ENCODE measurements at places on chromosomes 12 and 14.
A peak's percentile ranks its signal among the peaks of the same experiment; 100 is the strongest.

DNA sequence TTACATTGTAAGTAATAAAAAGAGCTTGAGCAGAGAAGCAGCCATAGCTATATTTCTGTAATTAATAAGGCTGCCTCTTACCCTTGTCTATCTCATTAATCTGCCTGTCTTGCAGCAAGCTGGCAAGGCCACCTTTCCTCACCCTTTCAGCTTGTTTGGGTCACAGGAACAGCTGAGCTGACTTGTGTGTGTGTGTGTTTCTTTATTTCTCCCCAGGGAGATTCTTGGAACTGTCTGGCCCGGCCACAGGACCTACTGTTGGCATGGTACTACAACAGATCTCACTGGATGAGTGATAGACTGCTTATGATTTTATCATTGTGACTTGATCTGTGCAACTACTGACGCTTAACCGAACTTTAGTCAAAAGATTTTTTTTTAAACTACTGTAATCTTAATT, 213.7 kb downstream of the SLC2A13 start:
- DNase-seq: peak; percentile 11

DNA sequence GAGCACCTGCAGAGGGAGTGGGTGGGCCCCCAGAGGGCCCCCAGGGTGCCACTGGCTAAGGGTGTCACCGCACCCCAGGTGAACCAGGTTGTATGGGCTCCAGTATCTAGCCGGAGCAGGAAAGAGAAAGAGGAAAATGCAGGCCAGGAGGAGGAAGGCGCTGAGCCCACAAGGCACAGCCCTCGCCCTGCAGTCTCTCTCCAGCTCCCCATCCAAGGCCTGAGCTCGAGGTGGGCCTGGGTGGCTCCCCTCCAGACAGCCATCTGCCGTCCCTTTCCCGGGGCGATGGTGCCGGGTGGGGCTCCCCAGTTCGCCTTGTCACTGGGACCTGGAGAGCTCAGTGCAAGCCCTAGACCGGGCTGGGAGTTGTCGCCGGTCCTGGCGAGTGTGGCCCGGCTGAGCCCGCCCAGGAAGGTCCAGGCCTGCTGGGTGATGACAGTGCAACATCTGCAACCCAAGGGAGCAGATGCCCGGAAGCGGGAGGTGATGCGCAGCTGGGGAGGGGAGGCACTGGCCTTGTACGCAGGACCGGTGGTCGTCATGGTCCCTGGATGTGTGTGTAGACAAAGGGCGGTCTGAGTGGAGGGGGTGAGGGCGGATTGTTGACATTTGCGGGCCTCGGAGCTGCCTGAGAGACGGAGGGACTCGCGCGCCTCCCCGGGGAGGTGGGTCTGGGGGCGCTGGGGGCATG, 716 bp downstream of the TMEM179 start:
- DNase-seq: no peak

DNA sequence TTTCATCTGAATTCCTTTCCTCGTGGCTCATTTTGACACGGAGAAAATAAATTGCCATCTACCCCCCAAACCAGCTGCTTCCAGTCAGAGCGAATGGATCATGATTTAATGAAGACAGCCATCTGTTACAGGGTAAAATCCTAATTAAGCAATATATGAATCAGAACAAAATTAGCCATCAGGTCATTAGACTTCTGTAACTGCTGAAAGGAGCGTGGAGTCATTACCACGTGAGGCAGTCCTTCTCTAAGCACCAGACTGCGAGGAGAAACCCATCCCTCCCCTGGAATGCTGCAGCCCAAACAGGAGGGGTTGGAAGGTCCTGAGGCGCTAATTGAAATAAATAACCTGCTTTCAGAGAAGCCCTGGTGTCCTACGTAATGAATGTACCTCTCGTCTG, 51.1 kb upstream of the TCL1A start:
- no peak for DNase-seq

- no peak for DNase-seq
Observed at GRCh38 chr12:87160848-87161601, 868.2 kb downstream of the C12orf50 start.

GRCh38 chr12:123743002-123743401, 19.1 kb upstream of the DNAH10 start:
- no peak for DNase-seq

DNA sequence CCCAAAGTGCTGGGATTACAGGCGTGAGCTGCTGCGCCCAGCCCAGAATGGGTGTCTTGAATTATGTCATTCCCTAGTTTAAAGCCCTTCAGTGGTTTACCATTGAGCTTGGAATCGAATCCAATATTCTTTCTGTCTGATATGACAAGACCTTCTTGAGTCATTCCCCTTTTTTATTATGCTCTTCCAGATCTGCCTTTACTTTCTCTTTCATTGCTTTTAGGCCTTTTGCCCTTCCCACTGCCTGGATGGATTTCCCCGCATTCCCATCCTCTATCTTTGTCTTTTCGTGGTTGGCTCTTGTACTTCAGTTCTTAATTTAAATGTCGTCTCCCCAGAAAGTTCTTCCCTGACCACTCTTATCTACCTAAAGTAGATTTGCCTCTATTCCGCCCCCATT, 1.6 kb downstream of the TRAFD1 start:
- no peak for DNase-seq

DNA sequence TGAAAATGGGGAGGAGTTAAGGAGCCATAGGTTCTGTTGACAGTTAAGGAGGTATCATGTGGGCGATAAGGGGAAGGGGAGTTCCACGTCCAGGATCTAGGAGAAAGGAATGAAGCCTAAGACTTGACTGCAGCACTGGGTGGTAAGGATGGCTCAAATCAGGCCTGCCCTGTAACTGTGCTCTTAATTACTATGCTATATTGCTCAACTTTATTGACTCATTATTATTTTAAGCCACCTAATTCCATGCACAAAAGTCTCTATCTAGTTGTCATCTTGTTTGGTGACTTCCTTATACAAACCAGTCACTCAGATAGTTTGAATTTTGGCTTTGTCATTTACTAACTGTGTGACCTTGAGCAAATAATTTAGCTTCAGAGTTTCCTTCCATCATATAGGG, 242.1 kb upstream of the ARHGAP5 start:
- peak; percentile 35 for DNase-seq

- no peak for DNase-seq
Observed at GRCh38 chr14:74594029-74594428, 18.0 kb downstream of the LTBP2 start.

- no peak for DNase-seq
Observed at GRCh38 chr14:54360667-54361066, 36.1 kb upstream of the CDKN3 start.

- DNase-seq: no peak
Observed at GRCh38 chr12:6946033-6946919, 2.5 kb downstream of the C12orf57 start.

- peak; percentile 40 for DNase-seq
Observed at GRCh38 chr12:93484315-93484981, 17.1 kb downstream of the MRPL42 start.

- no peak for DNase-seq
Observed at GRCh38 chr12:111228916-111229666, 139.8 kb downstream of the PHETA1 start.

DNA sequence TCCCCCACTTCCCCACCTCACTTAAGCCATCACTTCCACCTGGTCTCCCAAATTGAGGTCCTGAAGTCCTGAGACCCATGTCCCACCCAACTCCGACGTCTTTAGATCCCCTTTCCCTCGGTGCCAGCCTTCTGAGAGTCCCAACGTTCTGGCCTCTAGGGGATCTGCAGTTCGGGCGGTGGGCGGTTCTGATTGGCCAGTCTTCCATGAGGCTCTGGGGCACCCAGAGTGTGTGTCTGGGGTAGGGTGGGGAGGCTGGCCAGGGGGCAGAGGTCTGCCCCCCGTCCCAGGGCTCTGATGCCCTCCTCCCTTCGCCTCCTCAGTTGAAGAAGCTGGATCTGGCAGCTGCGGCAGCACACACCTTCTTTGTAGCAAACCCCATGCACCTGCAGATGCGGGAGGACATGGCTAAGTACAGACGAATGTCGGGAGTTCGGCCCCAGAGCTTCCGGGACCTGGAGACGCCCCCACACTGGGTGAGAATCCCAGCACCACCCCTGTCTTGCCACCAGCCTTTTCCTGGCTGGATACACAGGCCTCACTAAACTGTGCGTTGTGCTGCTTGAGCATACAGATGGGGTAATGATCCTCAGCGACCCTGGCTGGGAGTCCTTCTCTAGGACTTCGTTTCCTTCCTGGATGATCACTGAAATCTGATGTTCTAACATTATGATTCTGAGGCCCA, 1.5 kb downstream of the P3H3 start:
- DNase-seq: peak; percentile 21

DNA sequence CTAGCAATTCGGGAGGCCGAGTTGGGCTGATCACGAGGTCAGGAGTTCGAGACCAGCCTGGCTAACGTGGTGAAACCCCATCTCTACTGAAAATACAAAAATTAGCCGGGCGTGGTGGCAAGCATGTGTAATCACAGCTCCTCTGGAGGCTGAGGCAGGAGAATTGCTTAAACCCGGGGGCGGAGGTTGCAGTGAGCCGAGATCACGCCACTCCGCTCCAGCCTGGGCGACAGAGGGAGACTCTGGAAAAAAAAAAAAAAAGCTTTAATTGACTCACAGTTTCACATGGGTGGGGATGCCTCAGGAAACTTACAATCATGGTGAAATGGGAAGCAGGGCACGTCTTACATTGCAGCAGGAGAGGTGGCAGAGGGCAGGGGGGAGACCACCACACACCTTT, 30.6 kb upstream of the SLC2A3 start:
- peak; percentile 66 for DNase-seq

DNA sequence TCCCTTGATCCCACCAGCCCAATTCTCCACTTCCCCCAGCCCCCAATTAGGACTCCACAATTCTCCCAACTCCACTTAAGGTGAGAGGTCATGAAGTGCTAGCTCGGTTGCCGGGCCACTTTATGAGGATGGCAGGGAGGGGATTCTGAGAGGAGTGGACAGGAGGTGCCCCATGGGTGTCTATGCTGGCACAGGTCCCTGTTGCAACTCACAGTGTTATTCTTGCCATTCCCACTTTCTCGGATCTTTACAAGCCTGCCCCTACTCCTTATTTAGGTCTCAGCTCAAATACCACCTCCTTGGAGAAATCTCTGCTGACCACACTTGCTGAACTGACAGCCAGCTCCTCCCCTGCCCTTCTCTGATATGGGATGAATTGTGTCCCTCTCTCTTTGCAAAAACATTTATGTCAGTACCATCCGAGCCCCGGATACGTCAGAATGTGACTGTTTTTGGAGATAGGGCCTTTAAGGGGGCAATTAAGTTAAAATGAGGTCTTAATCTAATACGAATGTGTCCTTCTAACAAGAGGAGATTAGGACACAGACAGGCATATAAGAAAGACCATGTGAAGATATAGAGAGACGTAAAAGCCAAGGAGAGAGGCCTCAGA, 4.2 kb upstream of the LGALS3 start:
- DNase-seq: no peak

GRCh38 chr12:118059341-118060191, 1.4 kb downstream of the WSB2 start:
- DNase-seq: peak; percentile 49

DNA sequence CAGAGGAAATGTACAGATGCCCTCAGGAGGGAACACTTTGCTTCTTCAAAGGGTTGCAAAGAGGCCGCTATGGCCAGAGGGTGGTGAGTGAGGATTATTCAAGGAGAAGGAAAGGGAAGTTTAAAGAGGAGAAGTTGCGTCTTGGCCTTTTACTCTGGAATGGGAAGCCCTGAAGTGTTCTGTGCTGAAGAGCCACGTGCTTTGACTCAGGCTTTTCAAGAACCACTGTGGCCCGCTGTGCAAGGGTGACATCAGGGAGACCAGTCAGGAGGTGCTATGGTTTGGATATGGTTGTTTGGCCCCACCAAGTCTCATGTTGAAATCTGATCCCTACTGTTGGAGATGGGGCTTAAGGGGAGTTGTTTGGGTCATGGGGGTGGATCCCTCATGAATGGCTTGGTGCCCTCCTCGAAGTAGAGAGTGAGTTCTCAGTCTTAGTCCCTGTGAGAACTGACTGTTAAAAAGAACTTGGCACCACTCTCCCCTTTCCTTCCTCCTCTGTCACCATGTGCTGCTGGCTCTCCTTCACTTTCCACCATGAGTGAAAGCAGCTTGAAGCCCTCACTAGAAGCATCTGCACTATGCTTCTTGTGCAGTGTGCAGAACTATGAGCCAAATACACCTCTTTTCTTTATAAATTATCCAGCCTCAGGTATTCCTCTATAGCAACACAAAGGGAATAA, 66.1 kb upstream of the DUSP6 start:
- no peak for DNase-seq

All from fibroblast of mammary gland (primary cell).